ENCODE measurements at places on chromosomes 7 and 10.
A peak's percentile ranks its signal among the peaks of the same experiment; 100 is the strongest.

GRCh38 chr7:93231259-93231658 is 907 bp upstream of the VPS50 start:
- DNase-seq, result no peak

DNA sequence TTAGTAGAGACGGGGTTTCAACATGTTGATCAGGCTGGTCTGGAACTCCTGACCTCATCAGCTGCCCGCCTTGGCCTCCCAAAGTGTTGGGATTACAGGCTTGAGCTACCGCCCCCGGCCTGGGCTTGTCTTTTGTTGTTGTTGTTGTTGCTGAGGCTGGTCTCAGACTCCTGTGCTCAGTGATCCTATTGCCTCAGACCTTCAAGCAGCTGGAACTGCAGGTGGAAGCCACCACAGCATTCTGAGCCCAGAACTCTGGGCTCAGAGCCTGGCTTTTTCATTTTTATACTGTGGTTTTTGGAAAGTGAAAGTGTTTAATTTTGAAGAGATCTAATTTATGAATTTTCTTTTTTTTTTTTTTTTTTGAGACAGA is 16.2 kb upstream of the DNAJB6 start:
- no peak for DNase-seq

DNA sequence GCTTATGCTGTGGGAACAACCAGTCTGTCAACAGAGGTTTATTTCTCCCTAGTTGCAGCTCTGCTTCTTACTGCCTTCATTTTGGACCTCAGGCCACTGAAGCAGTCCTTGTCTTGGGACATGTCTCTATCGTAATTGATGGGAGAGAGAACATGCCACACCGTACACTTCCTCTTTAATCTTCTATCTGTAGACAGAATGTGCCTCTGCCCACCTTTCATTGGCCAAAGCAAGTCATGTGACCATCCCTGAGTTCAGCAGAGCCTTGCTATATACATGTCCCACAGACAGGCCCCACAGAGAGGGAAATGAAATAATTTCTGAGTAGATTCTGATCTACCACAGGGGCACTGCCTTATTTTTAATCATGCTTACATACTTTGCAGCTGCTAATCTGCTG is 98.0 kb downstream of the KCND2 start:
- DNase-seq, result no peak

DNA sequence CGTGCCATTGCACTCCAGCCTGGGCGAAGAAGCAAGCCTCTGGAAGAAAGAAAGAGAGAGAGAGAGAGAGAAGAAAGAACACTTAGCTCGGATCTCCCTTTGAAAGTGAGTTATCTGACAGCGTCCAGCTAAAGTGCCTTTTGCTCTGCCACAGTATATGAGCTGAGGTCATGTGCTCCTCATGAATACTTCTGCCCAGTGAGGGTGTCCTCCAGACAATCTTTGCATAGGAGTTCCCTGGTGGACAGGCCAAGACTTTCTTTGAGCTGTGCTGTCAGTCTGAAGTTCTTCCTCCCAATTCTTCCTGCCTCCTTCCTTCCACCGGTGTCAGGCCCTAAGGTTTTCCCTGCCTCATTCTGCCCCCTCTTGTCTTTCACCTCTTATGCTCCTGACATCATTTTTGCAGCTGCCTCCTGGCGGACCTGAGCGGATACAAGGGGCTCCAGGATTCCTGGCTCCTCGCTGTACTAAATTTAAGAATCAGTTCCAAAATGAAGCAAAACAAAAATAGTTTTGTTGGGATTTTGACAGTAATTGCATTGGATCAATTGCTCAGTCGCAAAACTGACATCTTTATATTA is 31.9 kb downstream of the XRCC2 start:
- no peak for DNase-seq

DNA sequence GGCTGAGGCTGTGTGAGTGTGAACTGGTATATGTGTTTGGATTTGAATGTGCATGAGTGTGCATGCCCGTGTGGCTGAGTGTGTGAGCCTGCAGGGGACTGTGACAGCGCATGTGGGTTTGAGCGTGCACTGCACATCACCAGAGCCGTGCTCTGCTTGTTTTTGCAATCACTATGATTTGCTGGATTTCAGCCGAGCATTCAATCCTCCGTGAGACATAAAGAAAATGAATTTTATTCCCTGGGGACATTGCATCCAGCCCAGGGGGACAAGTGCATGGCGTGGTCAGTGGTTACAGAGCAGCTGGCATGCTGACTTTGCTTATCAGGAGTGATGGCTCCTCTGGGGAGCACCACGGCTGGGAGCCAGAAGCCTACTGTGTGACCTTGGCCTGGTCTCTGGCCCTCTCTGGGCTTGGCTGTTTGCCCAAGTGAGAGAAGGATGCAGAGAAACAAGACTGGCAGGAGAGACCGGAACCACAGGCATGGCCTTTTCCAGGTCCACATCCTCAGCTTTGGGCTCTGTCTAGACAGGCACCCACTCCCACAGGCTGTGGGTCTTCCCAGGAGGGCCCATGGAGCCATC is 160.2 kb upstream of the UNC5B start:
- no peak for DNase-seq

- DNase-seq, result no peak
These were observed 20.6 kb downstream of the EDRF1 start for GRCh38 chr10:125739994-125740679.

DNA sequence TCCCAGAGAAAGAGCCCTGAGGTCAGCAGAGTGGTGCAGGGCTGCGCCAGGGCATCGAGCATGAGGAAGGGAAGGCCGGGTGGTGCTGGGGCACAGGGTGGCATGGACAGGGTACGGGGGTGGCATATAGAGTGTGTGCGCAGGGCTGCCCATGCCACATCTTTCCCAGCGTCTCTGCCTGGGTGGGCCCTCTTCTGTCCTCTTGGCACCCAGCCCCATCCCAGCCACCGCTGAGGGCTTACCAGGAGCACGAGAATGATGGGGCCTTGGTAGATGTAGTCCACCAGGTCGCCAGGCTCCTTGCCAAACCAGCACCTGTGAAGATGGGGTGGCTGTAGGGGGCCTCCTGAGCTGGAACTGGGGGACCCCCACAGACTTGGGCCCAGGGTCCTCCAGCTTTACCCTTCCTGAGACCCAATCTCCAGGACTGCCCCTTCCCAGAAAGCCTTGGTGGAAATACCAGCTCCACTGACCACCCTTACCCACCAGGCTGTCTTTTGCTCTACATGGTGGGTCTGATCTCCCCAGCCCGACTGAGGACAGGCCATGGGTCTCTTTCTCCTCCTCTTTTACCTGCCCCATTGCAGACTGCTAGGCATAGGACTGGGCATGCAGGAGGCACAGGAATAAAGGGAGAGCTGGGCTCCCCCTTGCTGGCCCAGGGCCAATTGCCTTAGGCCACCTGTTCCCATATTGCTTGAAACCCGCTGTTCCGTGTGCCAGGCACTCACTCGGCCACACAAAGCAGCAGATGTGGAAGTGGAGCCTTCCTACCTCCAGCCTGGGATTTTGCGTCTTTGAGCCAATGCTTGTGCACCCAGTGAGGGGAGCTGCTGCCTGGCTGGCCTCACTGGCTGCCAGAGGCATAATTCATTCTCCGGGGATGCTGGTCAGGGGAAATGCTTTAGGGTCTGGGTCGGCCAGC is 21.7 kb downstream of the CRHR2 start:
- no peak for DNase-seq

GRCh38 chr10:3774018-3774813 is 10.8 kb downstream of the KLF6 start:
- DNase-seq, result no peak

DNA sequence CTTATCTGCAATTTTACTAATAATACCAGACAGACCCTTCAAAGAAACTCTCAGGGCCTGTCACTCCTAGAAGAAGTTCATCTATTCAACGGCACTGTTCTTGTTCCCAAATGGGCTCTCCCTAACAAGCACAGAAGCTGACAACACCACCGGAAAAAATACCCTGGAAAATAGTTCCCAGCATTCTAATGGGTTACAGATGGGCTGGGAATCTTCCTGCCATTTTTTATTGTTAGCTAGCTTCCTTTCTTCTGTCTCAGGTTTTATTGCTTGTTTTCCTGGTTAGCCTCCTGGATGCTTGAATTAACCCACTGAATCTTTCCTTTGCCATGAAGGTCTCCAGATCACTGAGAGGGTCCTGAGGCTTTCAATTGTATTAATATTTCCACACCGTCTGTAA is 689.8 kb upstream of the NRP1 start:
- no peak for DNase-seq

DNA sequence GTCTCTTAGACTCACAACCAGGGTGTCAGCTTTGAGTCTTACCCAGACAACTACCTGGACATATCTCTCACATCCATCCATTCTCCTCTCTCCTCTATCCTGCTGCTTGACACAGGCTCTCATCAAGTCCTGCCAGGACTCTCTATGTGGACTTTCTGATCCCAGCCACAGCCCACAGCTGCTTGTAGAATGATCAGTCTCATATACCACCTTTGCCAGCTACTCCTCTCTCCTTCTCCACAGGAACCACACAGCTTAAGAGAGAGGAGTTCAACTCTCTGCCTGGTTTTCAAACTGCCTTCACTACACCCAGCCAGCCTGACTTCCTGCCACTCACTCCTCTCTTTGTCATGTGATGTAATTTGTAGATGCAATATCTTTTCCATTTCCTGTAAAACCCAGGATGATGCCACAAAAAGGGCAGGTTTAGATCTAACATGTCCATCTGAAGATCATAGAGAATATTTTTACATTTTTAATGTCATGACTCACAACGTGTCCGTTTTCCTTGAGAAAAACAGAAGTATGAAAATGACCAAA is 154.0 kb downstream of the RAB11FIP2 start:
- DNase-seq, result no peak

GRCh38 chr7:23347033-23347681 is 48.0 kb downstream of the MALSU1 start:
- DNase-seq, result no peak

- DNase-seq, result no peak
These were observed 209.0 kb upstream of the ZMIZ1 start for GRCh38 chr10:78859769-78860168.

DNA sequence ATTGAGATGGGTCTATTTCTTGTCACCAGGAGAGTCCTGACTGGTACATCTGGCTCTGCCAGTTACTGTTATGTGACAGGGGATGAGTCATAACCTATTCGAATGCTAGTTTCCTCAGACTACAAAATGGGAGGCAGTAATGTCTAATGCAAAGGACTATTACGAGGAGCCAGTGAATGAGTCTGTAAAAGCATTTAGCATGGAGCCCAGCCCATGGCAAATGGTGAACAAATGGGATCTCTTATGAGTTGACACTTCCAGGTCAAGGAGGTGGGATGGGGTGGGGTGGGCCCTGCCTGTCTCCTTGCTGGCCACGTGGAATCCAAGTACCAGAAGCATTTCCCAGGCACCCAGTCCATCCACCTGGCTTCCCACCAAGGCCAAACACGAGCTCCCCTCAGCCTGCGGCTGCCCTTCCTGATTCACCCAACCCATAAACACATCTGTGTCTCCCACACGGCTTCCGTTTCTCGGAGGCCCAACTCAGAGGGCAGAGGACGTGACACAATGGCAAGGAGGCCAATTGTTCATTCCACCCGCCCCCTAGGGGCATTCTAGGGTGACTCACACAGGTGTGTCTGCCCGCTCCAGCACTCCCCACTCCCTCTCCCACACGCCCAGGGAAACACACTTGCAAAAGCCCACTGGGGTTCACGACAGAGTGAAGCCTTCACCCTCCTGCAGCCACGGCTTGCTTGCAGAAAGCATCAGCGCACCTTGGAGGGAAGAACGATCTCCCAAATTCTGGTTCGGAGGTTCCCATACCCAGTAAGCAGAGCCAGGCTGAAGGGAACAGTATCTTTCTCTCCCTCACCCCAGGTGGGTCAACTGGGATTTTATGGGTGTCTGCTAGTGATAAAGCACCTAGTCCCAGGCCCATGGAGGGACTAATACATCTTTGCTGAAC is 109.8 kb downstream of the SH3PXD2A start:
- DNase-seq, result no peak

GRCh38 chr7:117047496-117047895 is 94.2 kb downstream of the ST7 start:
- DNase-seq, result no peak

DNA sequence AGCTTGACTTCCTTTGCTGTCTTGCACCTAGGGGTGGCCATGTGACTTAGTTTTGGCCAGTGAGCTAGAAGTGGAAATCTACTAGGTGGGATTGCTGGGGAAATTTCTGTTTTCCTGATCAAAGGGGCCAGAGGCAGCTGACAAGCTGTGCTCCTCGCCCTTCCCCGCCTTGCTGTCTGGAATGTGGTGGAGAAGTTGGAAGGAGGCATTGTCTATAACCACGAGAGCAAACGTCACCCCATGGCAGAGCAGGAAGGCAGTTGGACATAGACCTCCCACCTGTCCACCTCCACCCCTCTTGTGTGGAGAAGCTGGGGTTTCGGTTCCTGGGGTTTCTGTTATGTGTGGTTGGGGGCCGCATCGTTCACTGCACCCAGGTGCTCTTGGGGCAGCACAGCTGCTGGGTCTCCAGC is 7.3 kb downstream of the SFRP5 start:
- no peak for DNase-seq

GRCh38 chr10:17465328-17466125 is 11.1 kb upstream of the ST8SIA6 start:
- no peak for DNase-seq

DNA sequence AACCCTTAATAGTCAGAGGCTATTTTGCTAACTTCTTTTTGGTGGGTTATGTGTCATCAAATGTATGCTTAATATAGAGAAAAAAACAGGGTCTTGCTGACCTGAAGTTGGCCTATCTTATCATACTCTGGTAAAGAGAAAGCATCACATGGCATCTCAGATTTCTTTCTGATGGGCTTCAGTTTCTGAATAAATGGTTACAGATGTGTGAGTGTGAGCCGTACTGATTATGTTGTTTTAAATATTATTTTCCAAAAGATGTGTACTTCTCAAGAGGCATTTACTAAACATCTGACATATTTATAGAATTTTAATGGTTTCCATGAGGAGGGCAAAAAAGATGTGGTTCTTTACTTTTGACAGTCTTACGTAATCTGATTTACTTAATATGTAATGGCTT is 28.4 kb downstream of the BBS9 start:
- no peak for DNase-seq

DNA sequence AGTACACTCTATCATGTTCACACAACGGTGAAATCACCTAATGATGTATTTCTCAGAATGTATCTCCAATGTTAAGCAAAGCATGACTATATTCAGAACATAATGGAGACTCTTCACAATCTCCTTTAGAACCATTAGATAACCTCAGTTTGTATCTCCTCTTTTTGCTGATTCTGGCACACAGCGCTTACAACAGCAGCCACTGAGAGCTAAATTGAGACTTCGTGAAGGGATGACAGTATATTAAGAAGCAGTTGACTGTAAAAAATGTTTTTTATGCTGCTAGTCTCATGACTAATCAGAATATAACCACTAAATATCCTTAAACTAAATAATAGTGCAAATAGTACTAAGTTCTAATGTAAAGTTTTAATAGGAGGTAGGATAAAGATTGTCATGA is 46.9 kb downstream of the KMT2E start:
- DNase-seq, result no peak

- DNase-seq, result no peak
These were observed 495 bp downstream of the SFR1 start for GRCh38 chr10:104122225-104123107.

- no peak for DNase-seq
These were observed 29.4 kb upstream of the GRB10 start for GRCh38 chr7:50812094-50812493.

GRCh38 chr10:72702868-72703581 is 11.1 kb downstream of the MCU start:
- no peak for DNase-seq

- DNase-seq, result no peak
These were observed 401.3 kb downstream of the DNAJB6 start for GRCh38 chr7:157738066-157738460.

GRCh38 chr7:25862261-25863004 is 289.6 kb upstream of the NFE2L3 start:
- peak; percentile 100 for DNase-seq

GRCh38 chr7:135316648-135317313 is 83.1 kb downstream of the STRA8 start:
- no peak for DNase-seq

Measured in NCI-H1930 (cell line).